ENCODE measurements at places on chromosomes 2 and 18. TPM values are rescaled to one million over a fixed set of nuclear protein-coding genes. Genes with fewer than 3 reads are reported as not detected.

Gene EFHD1
- total RNA-seq, result 4.1 TPM

Gene DUSP2
- 1.1 TPM for total RNA-seq

- no peak for DNase-seq
These were observed 133.9 kb downstream of the ZNF532 start for GRCh38 chr18:58998401-58999203.

DNA sequence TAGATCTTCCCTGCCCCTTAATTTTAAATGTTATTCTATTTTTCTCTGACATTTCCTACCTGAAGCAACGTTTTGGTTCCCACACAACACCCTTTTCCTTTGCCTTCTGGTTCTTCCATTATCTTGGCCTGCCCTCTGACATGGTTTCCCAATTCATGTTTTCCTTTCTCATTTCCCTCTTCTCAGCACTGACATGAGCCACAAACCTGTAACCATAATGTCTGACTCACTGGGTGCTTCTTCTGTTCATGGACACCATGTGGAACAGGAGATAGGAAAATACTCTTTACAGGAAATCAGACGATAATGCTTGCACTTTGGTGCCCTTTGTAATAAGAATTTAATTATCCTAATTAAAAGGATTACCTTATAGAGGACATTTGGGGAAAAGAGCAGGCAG, 142.0 kb downstream of the ZEB2 start:
- no peak for DNase-seq

DNA sequence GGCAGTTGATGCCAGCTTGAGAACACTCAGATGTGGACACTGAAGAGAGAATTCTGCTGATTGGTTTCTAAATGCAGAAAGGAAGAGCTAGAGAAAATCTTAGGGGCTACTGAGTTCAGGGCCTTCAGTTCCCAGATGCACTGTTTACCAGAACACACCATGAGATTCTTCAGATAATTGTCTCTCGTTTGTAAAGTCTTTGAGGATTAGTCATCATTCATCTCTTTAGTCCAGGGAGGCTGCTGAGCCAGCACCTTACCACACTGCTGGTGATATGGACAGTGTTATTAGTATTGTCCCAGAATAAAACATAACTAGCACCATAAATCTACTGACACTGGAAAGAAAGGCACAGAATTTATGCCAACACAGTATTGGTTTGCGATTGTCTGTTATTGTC, 690.8 kb upstream of the CELF4 start:
- no peak for DNase-seq

GRCh38 chr2:144511937-144512336, 8.0 kb downstream of the ZEB2 start:
- DNase-seq, result no peak

DNA sequence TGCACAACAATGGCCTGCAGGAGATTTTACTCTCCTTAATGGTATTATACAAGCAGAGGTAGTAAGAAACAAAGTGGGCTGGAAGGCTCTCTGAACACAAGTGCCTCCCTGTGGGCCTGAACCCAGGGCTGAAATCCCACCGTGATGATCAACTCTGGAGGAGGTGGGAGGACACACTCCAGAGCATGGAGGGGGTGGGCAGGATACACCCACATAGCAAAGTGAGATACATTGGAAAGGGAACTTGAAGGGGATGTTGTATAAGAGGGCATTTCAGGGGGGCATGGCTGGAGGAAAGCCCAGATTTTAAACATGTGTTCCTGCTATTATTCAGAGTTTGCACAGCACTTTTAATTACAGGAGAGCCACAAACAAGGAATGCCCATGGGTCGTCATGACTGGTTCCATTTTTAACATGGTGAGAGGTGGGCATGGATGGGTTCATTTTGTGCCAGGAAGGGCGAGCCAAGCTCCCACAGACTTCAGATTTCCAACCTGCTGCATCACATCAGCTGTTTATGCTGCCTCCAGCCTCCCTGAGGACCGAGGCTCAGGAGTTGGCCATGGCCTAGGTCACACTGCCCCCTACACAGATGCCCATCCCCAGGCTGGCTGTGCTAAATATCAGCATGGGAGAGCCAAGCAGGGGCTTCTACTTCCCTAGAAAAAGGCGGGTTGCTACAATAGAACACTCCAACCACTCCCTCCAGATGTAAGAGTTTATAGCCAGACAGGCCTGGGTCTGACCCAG, 416.2 kb upstream of the ID2 start:
- no peak for DNase-seq

GRCh38 chr2:43488737-43489136, 107.1 kb downstream of the THADA start:
- DNase-seq, result no peak

DNA sequence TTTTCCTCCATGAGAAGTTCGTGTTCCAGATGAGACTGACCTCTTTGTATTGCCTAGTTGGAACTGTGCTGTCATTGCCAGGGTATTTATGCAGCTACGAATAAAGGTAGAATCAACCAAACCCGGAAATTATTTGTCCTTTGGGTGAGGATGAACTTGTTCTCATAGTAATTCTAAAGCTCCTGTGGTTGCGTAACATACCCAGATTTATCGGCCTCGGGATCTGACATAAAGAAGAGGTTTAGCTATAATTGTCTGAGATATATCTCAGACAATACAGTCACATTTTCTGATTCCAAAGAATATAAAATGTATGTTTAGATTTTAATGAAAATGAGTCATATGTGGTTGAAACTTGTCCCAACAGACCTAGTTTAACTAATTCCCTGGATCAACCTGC, 628.7 kb upstream of the LINC00305 start:
- DNase-seq, result no peak

- peak; percentile 45 for DNase-seq
These were observed 39.1 kb upstream of the FAM136A start for GRCh38 chr2:70340761-70341476.

DNA sequence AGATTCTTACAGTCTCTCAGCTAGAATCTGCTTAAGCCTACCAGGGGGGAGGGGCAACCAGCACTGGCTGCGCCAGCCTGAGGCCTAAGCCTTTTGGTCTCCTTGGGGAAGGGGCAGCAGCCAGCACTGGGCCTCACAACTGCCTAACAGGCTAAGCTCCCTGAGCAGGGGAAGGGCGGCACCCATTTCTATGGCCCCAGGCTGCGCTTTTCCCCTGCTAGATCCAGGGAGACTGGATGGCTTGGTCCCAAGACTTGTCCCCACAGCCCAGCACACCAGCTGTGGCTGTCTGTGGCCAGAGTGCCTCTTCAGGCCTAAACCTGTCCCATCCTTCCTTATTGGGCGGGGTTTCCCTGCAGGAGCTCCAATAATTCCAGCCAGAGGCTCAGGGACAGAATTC, 1230.3 kb upstream of the CRIM1 start:
- DNase-seq, result no peak

DNA sequence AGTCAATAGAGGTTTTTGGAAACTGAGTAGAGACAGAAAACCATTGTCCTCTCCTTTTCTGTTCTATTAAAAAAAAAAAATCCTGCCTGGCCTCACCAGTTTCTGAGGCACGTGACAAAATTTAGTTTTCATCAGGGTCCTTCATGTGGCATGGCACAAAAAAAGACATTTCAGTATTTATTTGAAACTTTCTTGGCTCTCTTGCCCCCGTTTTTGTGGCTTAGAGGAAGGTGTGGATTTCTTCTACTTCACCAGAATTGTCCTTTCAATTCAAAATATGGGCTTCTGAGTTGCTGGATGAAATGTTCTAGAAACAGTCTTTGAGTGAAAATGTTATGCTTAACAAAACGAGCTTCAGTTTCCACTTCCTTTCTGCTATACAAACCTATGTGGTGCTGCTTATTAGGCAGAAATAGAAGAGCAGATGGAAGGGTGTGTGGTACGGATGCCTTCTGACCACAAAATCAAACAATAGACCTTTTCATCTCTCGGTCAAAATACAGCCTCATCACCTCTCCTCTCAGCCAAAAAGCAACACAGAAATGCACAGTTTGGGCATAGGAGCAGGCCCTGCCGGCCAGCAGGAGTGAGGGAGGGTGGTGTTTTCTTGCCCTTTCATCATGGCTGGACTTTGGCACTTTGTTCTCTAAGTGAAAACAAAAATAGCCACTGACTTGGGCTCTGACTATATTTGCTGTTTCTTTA, 89.2 kb downstream of the SH3RF3 start:
- DNase-seq, result no peak

DNA sequence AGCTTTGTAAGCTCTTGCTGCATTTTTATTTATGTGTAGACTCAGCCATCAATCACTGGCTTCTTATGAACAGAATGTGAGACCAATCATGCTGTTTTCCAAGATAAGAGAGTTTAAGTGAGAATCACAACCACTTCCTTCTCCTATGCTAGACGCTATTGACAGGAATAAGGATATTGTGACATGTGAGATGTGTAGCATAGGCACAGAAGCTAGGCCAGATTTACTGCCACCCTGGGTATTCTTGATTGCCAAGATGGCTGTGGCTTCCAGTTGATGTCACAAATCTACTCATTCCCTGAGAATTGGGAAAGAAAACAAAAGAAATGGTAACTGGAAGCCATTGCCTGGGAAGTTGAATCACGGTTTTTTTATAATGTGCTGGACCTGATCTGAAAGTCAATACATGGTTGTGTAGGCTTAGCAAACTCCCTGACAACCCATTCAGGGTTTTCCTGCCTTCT, 49.9 kb downstream of the RAB27B start:
- DNase-seq, result no peak

GRCh38 chr2:137935591-137935990, 28.7 kb upstream of the HNMT start:
- no peak for DNase-seq

DNA sequence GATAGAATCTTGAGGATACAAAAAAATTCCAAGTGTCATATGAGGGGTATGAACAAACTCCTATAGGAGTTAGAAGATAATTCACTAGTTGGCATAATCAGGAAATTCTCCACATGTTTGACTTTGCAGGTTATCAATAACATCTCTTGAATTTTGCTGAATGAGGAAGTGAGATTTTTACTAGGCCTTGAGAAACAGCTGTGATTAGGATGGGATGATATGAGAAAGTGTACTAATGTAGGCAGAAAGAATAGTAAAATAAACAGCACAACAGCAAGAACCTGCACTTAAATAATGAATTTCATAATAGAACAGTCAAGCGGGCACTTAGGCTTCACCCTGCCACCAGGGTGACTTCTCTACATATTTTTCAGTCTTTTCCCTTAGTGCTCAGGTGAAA, 570.8 kb upstream of the CRIM1 start:
- no peak for DNase-seq

Measured in neural crest cell (in vitro differentiated cells).